ENCODE measurements at places on chromosomes 4 and X. TPM values are rescaled to one million over a fixed set of nuclear protein-coding genes. Genes with fewer than 3 reads are reported as not detected.

PPP1R2C gene
- total RNA-seq = not detected

MSANTD1 gene
- 1.3 TPM for total RNA-seq

PCDH18 gene
- total RNA-seq = 19.1 TPM

CFP gene
- total RNA-seq = 3.3 TPM

GPC4 gene
- 15.7 TPM for total RNA-seq

SEPTIN6 gene
- 88.2 TPM for total RNA-seq

CT47C1 gene
- total RNA-seq = not detected

TLR3 gene
- total RNA-seq = 20.1 TPM

MRPL1 gene
- total RNA-seq = 12.1 TPM

SHOX gene
- total RNA-seq = 0.14 TPM

AVPR2 gene
- 0.41 TPM for total RNA-seq

PDLIM3 gene
- total RNA-seq = 209 TPM

FRAS1 gene
- total RNA-seq = 9.7 TPM

CCDC110 gene
- total RNA-seq = not detected

ETNPPL gene
- not detected for total RNA-seq

IBSP gene
- total RNA-seq = not detected

TMPRSS11A gene
- total RNA-seq = not detected

CCDC120 gene
- 9.4 TPM for total RNA-seq

VEGFC gene
- total RNA-seq = 1.2 TPM

CENPVL1 gene
- total RNA-seq = not detected

MAGEB1 gene
- not detected for total RNA-seq
